ENCODE measurements at places on chromosomes 1 and 21.

- DNase-seq, result no peak
These were observed 6.2 kb downstream of the MEF2D start for GRCh38 chr1:156494309-156494895.

GRCh38 chr1:56508523-56508983 is 70.8 kb downstream of the PLPP3 start:
- DNase-seq, result no peak

- DNase-seq, result no peak
These were observed 5.2 kb upstream of the OTUD7B start for GRCh38 chr1:150015651-150016131.

GRCh38 chr1:82525378-82525777 is 724.6 kb downstream of the ADGRL2 start:
- DNase-seq, result no peak

GRCh38 chr21:16154951-16155635 is 425.3 kb downstream of the USP25 start:
- DNase-seq, result no peak

GRCh38 chr1:210792250-210793102 is 341.5 kb downstream of the KCNH1 start:
- DNase-seq, result no peak

GRCh38 chr1:45016090-45016697 is 4.1 kb downstream of the UROD start:
- DNase-seq, result no peak

- peak; percentile 87 for DNase-seq
These were observed 52.7 kb upstream of the WASF2 start for GRCh38 chr1:27542463-27543273.

GRCh38 chr21:44273046-44273445 is 11.3 kb upstream of the DNMT3L start:
- DNase-seq, result no peak

- no peak for DNase-seq
These were observed 61.6 kb downstream of the RNF187 start for GRCh38 chr1:228548788-228549187.

DNA sequence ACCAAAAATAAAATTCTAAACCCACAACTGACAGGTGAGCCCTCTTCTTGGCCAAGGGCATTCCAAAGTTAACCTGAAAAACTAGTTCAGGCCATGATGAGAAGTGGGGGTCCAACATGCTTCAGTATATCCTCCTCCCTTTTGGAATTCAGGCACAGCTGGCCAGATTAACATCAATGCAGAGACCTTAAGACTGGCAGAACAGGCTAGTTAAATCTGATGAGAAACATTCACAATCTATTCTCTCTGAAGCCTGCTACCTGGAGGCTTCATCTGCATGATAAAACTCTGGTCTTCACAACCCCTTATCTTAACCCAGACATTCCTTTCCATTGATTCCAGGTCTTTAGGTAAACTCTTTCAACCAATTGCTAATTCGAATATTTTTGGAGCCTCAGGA is 26.7 kb upstream of the ZBTB8B start:
- no peak for DNase-seq

DNA sequence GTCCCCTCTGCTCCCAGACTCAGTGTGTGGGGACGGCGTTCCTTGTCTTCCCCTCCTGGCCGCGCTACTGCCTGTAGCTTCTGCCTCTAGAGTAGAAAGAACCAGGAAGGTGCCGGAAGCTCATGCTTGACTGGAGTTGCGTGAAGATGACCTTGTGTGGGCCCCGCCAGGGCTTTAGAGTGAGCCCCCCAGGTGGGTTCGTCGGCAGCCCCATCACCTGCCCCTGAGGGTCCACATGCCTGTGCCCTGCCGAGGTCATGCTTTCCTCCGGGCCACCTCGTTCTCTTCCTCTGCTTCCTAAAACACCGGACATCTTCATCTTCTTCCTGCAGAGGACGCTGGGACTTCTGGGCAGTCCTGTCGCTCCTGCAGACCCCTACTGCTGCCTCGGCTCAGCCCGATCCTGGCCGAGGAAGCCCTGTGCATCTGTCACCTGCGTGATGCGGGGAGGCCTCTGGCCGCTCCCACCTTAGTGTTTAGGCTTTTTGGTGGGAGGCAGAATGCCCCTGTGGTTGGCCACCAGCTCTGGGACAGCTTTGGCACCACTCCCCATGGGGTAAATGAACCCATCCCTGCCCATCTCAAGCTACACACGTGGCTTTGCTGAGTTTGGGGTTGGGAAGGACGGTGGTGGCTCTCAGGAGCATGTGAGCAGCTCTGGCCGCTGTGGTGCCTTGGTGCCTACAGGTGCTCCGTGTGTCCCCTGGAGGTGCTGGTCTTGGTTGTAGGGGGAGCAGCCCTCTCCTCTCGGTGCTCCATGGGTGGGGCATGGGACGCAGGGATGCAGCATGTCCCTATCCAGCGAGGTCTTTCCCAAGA is 12.3 kb downstream of the OBSCN start:
- no peak for DNase-seq

DNA sequence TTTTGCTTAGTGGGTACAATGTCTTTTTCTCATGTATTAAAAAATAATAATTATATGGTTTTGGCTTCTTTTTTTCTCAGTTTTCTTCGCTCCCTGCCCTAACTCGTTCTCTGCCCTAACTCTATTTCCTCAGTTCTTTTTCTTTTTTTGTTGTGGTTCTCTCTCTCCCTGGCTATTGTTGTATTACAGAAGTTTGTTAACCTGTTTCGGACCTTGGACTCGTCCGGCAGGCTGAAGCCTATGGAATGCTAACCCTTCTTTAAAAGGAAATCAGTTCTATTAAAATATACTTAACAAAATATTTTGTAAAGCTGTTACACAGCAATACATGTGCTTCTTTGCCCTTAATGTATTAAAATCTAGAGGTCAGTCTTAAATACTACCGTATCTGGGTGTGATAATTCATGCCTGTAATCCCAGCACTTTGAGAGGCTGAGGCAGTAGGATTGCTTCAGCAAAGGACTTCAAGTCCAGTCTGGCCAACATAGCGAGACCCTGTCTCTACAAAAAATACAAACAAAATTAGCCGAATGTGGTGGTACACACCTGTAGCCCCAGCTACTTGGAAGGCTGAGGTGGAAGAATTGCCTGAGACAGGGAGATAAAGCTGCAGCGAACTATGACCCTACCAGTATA is 64.1 kb downstream of the ANGPTL1 start:
- DNase-seq, result no peak

DNA sequence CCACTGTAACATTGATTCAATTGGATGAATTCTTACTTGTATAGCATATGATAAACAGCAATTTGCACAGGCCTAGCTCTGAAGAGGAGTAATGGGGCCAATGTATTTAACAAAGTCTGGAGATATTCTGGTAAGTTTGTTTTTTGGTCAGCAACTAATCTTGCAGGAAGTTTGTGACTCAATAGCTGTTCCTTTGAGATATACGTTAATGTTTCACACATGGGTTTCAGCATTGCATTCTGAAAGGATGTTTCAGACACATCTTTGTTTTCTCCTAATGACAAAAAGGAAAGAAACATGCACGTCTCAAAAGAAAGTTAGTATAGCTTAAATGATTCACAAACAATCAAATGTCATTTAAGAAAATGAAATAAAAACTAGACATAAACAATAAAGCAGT is 49.0 kb downstream of the LTN1 start:
- no peak for DNase-seq

DNA sequence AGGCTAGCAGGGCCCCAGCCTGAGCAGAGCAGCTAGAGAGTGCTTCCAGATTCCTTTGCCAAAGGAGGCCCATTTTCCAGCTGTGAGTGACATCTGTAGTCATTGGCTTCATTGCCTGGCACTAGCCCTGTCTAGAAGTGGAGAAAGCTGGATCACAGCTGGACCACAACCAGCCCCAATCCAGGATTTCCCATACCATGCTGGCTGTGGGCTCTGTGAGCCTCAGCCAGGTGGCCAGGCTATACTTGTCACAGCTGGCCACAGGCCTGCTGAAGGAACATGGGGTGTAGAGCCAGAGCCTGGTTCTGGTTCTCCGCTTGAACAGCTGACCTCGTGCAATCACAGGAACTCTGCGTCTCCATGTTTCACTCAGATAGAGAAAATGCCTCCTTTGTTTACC is 36.6 kb downstream of the RIMKLA start:
- no peak for DNase-seq

- DNase-seq, result no peak
These were observed 88.7 kb downstream of the WDR4 start for GRCh38 chr21:42790520-42791065.

DNA sequence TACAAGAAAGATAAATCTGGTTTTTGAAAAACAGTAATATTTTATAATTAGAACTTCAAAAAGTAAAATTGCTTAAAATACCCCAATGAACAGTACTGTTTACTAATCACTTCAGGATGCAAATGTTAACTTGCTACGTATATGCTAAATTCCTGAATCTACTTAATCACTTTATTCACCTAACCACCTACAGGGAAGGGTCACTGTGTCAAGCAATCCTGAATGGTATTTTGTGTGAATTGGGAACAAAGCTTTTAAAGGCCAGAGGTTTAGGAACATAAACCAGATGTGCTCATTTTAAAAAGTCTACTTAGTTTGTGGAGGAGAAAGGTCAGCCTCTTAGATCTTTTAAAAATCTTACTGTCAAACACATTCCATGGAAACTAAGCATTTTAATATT is 1143.0 kb upstream of the ADGRL2 start:
- DNase-seq, result no peak

- no peak for DNase-seq
These were observed 2.7 kb downstream of the LCE1F start for GRCh38 chr1:152777510-152778137.

DNA sequence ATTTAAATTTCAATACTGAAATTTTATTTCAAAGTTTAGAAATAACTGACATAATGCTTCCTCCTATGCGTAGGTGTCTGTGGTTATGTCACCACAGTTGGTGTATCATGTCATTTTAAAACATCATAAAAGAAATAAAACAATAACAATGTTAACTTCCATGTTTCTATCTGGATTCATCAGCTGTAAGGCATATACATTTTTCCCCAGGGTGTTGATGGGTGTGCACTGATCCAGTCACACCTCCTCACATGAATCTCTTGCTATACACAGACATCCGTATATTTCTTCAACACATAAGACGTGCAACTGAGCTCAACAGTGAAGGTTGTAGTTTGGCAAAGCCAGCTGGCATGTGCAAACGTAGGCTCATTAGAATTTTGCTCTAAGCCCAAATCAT is 6.2 kb downstream of the KCNA3 start:
- DNase-seq, result no peak

DNA sequence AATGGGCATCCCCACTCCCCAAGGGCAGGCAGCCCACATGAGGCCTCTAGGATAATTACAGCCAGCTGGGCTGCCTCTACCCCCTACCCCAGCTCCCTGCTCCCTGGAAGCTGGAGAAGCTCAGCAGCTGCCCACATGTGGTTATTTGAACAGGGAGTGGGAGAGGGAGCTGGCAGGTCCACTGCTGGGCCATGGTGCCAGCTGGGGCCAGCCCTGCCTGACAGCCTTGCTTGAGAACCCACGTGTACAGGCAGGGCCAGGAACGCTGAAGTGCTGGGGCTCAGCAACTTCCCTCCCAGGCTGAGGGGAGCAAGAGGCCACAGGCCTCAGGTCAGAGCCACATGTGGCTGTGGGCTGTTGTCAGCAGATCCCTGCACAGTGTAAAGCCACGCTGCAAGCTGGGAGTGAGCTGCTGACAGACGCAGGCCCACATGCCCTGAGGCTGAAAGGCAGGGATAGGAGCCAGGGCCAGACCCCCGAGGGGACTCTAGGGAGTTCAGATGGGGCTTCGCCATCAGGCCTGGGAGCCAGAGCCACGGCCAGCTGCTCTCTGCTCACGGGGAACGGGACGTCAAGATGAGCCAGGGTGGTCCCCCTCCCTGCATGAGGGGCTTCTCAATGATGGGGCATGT is 129.0 kb downstream of the SYF2 start:
- no peak for DNase-seq

- no peak for DNase-seq
These were observed 5.7 kb downstream of the BCL2L15 start for GRCh38 chr1:113881661-113882060.

DNA sequence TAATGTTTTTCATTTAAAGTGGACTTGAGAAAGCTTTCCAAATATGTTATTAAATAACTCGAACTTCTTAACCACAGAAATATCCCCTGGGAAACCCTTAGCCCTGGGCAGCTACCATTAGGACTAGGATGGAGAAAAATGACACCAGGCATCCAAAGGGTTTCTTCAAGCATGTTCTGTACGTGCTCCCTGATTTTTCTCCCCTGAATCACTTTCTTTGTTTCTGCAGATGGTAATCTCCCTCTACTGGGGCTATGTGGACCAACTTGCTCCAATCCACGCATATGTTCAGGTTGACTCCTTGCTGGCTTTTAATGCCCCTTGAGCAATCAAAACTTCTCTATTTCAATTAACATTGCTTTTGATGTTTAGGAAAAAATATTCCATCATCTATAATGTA is 312.7 kb upstream of the C1orf87 start:
- no peak for DNase-seq

DNA sequence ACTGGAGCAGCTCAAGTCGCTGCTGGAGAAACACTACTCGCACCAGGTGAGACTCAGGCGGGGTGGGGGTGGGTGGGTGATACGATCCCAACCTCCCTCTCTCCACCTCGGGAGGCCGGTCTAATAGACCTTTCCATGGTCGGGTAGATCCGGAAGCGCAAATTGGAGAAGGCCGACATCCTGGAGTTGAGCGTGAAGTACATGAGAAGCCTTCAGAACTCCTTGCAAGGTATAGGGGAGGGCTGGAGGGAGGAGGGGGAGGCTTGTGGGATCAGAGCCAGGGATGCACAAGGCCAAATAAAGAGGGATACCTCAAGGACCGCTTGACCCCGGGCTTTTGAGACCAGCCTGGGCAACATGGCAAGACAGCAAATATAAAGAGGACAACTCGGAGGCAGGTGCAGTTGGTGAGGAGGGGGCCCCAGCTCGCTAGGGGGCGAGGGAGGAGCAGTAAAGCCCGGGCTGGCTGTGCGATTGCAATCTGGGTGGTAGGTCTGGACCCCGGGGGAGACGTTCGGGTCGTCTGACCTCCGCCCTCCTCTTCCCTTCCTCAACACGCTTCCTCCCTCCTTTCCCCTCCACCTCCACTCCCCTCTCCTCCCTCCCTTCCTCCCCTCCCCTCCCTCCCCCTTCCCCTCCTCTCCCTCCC is 546 bp downstream of the HES3 start:
- no peak for DNase-seq

GRCh38 chr21:45035477-45035848 is 38.9 kb upstream of the ADARB1 start:
- no peak for DNase-seq

- DNase-seq, result no peak
These were observed 49.5 kb downstream of the TRIM11 start for GRCh38 chr1:228356897-228357680.

GRCh38 chr1:78263459-78263858 is 217.7 kb downstream of the GIPC2 start:
- DNase-seq, result no peak

GRCh38 chr1:63917571-63918417 is 144.0 kb downstream of the ROR1 start:
- DNase-seq, result no peak

DNA sequence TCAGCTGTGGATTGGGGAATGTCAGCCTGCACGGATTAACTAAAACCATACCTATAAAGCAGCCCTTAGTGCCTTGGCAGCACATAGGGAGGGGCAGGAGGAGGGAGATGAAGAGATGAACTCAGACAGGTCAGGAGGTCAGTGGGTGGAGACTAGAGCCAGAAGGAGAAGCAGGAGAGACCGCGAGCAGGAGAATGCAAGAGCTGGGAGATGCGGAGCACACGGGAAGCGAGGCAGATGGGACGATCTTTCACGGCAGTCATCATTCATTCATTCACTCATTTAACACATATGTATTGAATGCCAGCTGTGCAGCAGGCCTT is 41.9 kb downstream of the NEK2 start:
- no peak for DNase-seq

GRCh38 chr1:54218883-54219687 is 19.1 kb downstream of the MRPL37 start:
- no peak for DNase-seq

Measured in DMS153 (cell line).